ENCODE measurements at places on chromosomes 5 and 9.

DNA sequence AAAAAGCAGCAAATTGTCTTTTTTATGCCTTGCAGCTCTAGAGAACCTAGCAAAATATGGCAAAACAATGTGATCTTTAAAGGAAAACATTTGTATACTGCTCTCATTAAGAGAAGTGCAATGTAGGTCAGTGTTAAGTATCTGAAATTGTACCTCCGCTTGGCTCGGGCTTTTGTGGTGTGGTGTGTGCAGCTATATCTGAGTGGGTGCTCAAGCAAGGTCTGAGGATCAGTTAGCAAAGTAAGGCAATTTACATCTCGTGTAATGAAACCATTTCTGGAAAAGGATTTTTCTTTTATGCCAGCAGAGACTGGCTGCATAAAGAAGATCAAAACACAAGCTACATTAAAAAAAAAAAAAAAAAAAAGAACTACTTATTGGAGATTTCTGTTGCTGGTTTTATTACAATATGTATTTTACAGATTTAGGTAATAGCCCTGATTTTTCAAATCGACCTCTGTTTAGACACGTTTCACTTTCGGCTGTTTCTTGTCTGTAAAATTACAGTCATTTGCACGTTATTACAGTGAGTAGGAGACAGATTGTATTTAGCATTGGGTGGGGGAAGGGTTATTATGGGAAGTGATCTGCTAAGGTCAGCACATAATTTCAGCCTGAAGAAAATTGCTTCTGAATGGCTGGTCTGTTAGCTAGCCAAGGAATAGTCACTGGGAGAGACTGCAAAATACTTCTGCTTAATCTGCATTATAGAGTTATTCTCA is 7.9 kb upstream of the ZNF608 start:
- DNase-seq = no peak

GRCh38 chr5:141875795-141876627 is 2.2 kb downstream of the PCDH1 start:
- DNase-seq = no peak

- no peak for DNase-seq
Measured at GRCh38 chr9:77454663-77455062, 193.5 kb downstream of the GNA14 start.

GRCh38 chr5:56094579-56095361 is 100.0 kb upstream of the IL6ST start:
- no peak for DNase-seq

DNA sequence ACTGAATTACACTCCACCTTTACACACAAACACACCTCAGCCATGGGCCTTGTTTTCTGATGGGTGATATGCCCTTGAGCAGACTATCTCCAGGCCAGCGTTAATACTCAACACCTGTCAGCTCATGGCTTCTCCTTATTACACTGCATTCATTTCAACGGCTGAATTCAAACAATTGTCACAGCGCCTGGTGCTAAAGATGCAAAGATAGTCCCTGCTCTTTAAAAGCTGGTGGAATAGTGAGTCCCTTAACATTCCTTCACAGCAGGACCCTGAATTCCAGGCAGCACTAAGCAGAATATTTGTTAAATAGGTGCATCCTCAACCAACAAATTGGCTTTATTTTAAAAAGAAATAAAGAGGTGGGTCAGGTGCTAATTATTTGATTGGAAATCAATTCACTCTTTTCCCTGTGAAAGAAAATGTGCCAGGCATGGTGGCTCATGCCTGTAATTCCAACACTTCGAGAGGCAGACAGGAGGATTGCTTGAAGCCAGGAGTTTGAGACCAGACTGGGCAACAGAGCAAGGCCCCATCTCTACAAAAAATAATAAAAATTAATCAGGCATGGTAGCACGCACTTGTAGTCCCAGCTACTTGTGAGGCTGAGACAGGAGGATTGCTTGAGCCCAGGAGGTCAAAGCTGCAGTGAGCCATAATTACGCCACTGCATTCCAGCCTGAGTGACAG is 155.7 kb upstream of the EFNA5 start:
- DNase-seq = no peak

- DNase-seq = no peak
Measured at GRCh38 chr5:112514111-112514510, 95.0 kb upstream of the EPB41L4A start.

- DNase-seq = no peak
Measured at GRCh38 chr5:7016999-7017747, 303.9 kb downstream of the TENT4A start.

DNA sequence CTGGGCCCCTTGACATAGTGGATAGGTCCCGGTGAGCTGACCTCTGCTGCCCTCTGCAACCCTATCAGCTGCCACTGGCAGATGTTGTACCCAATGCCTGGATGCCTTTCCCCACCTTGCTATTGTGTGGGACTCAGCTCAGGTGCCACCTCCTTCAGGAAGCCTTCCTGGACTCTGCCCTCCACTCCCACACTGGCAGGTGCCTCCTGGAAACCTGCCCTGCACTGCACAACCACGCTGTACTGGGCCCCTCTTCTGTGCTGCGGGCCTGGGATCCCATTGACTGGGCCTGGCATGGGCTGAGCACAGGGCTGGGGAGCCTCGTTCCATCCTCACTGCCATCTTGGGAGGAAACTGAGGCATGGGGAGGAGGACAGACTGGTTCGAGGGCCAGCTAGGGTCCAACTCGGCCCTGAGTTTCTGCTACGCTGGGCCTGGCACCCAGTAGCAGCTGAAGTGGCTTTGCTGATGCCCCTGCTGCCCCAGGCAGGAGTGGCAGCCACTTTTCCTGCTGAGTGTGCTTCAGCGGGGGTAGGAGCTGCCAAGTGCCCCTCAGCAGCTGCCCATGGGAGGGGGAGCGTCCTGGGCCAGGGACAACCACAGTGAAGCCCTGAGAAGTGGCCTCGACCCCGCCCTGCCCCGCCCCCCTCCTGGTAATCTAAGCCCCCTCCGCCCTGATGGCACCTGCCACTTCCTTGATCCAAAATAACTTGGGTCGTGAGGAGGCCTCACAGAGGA is 1.3 kb downstream of the AK1 start:
- no peak for DNase-seq

- DNase-seq = no peak
Measured at GRCh38 chr5:107682533-107682932, 11.8 kb upstream of the EFNA5 start.

DNA sequence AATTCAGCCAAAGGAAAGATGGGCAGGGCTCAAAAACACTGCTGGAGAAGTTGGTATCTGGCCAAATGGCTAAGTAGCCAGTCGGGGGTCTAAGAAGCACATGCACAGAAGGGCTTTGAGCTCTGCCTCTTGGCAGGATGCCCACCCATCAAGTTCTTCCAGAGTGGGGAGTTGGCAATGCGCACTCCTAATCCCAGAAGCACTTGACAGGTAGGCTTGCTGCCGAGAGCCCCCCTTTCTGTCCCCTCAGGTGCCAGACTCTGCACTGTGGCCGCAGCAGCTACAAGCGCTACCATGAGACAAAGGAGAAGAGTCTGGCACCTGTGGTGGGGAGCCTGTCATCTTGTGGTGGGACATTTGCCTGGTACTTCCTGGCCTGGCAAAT is 252.9 kb upstream of the SLC24A2 start:
- no peak for DNase-seq

DNA sequence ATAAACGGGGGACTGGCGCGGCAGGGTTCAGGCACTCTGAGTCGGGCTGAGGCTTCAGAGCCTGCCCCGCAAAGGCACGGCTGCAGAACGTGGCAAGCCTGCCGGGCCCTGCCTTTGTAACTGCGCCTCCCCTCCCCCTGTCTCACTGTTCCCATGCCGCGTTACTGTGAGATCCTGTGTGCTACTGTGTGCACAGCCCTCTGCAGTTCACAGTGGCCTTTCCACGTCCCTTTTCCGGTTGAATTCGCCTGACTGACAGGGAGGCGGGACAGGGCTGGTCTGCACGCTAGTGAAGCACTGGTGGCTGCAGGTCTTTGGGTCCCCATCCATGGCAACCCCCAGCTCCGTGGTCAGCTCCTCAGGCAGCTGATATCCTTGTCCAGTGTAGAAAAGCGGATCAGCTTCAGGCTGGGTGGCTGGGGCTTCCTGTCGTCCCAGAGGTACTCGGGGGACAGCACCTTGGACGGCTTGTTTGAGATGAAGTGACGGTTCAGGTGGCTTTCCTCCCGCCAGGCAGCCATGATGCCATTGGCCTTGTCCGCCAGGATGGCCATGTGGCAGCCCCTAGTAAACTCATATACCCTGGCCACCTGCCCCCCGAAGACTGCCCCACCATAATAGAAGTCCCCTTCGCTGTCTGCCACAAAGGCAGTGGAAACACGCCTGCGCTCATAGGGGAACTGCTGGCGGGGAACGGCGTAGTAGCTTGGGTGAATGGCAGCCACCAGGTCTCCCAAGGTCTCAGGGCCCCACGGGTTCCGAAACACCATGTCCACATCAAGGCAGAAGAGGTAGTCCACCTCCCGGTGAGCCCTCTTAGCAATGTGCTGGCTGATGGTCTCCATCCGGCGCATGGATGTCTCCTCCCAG is 10.3 kb downstream of the GBGT1 start:
- no peak for DNase-seq

- no peak for DNase-seq
Measured at GRCh38 chr9:93232388-93232960, 48.5 kb downstream of the WNK2 start.

GRCh38 chr9:129109952-129110739 is 447 bp downstream of the CRAT start:
- DNase-seq = no peak

- DNase-seq = no peak
Measured at GRCh38 chr5:140513124-140513523, 34.3 kb upstream of the EIF4EBP3 start.

DNA sequence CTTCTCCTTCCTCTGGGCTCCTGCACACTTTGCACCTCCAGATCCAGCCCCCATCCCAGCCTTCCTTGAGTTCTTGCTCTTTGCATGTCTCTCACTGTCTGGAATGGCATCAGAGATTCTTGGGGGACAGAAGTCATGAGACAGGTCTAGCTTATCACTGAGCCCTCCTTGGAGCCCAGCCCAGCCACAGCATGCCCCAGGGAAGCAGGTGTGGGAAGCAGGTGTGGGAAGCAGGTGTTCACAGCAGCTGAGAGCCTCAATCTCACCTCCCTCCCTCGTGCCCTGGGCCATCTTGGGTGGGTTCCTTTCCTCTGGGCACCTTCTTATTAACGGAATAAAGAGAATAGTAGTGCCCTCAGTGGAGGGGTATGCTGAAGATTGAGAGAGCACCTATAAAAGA is 27.2 kb downstream of the SLC6A7 start:
- DNase-seq = no peak

DNA sequence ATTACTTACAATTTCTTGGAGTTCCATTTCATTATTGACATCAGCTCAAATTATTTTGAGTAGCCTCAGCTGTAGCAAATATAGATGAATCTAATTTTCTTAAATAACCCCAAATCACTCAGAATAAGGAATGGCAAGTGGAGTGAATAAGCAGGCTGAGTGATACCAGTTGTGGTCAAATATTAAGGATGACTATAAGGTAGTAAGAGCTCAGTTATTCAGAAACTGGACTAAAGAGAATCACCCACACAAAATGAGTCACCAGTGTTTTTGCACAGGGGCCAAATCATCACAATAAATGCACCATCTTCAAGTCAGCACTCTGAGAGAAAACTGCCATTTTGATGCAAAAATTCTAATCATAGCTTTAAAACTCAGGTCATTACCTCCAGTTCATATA is 128.9 kb upstream of the TARS1 start:
- DNase-seq = no peak

DNA sequence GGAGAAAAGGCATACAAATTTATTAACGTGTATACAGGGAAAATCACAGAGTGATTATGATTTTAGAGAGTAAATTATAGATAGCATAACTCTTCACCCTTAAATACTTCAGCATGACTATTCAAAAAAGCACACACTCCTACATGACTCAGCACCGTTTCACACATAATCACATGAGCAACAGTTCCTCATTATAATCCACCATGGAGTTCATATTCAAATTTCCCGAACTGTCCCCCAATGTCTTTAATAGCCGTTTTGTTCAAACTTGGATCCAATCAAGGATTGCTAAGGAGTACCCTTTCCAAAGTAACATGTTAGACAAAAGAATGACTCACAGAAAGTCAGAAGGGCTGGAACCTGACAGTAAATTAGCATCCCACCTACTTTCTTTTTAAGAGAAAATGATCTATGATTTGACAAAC is 32.1 kb downstream of the RAPGEF1 start:
- no peak for DNase-seq

GRCh38 chr5:89204756-89205155 is 321.8 kb upstream of the MEF2C start:
- no peak for DNase-seq

DNA sequence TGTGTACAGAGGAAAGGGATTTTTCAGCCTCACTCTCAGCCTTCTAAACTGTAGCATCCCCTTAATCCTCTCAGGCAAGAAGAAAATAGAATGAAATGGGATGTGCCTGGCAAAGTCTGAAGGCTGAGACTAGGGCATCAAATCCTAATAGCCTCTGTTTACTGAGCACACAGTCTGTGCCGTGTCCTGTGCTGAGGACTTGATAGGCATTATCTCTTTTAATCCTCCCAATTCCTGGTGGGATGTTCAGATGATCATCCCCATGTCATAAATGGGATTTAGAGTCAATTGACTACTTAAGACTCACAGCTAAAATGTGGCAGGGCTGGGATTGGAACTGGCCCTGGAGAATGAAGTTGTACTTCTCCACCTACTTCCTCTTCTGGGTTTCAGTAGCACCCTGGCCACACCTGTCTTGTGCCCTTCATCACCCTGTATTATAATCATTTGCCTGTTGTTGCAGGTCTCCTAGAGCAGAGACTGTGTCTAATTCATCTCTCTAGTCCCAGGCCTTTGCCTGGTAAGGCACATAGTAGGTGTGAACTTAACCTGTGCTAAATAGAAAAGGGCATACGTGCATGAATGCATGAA is 81.0 kb downstream of the WWC1 start:
- no peak for DNase-seq

GRCh38 chr5:69528035-69528434 is 32.0 kb upstream of the GTF2H2C start:
- DNase-seq = no peak

DNA sequence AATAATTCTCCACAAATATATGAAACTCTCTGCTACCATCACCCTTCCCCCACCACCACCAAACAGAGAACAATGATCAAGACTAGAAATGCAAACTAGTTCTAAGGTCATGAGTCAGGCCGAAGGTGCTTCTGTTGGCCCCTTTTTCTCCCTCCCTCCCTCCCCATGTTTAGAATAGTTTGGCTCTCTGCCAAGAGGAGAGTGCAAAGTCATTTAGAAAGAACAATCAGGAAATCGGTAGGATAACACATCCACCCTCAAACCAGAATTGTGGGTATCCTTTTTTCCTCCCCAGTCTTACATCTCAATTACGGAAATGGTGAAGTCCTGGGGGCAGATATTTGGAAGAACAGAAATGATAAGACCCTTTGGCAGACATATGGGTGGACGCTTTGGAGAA is 170.1 kb downstream of the SLF1 start:
- DNase-seq = no peak

- DNase-seq = no peak
Measured at GRCh38 chr9:134630393-134630790, 11.2 kb upstream of the COL5A1 start.

GRCh38 chr5:116084287-116084691 is 536 bp upstream of the COMMD10 start:
- DNase-seq = no peak
